Stimulated activated CD4-positive, alpha-beta T cell treated with anti-CD3 and anti-CD28 coated beads, Interleukin-1b, Interleukin-23, amount 100 ng/mL, for 48 hours (primary cell): ENCODE measurements at places on chromosomes 2 and 18.

- no peak for DNase-seq
These were observed 195.1 kb downstream of the EXOC6B start for GRCh38 chr2:72630767-72631166.

- no peak for DNase-seq
These were observed 68.5 kb downstream of the TMEM18 start for GRCh38 chr2:608711-609110.

DNA sequence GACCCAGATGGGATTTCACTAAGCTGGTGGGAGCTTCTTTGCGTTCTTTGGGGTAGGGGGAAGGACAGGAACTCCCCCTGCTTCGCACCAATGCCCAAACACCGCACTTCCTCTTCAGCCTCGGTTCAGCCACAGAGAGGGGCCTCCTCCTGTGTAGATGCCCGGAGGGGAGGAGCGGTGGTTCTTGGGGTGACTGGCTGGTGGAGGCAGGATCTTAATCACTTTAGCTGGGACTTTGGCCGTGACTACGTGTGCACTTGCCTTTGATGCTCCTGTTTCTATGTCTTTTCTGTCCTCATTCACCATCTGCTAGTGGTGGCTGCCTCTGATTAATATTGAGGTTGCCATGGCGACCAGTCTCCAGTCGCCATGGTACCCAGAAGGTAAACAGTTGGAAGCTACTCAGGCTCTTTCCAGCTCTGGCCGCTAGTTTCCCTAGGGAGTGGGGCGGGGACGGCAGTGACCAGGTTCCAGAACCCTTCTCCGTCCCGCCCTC is 1.9 kb downstream of the CNGA3 start:
- DNase-seq: no peak

DNA sequence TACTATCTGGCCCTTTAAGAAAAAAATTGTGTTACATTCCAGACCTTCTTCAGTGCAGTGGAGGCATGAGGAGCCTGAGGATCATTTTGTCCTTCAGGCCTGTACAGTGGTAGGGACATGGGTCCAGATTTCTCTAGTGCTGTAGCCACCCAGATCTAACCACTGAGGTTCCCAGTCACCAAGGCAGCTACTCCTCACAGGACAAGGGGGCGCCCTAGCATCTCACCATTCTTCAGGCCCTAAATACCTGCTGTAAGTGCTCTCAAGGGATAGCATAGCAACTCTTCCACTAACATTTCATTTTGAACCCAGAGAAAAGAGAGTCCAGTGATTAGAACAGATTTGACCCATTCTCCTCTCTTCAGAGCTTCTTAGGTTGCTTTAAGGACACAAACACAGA is 1533.0 kb downstream of the LRP1B start:
- no peak for DNase-seq

- DNase-seq: no peak
These were observed 205.1 kb downstream of the ARL4C start for GRCh38 chr2:234291765-234292204.
